Caudate nucleus (tissue), 63 donors: ENCODE measurements at places on chromosomes 7 and 10.

DNA sequence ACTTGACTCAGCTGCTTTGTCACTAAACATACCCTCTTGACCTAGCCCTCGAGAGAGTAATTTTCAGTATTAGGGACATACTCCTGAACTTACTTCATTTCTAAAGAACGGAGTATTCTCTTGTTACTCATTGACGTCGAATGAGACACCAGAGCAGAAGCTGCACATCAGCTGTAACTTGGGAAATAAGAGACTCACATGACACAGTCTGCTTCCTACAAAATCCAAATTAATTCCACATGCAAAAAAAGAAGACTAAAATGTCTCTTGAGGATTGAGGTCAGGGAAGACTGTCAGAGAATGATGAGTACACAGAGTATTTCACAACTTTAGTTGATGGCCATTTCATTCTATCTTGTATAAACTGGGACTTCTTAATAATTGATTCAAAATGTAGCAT lies 114.7 kb upstream of the EGFR start:
- no peak for DNase-seq

GRCh38 chr7:12239806-12240205 lies 28.7 kb downstream of the TMEM106B start:
- DNase-seq, result no peak

DNA sequence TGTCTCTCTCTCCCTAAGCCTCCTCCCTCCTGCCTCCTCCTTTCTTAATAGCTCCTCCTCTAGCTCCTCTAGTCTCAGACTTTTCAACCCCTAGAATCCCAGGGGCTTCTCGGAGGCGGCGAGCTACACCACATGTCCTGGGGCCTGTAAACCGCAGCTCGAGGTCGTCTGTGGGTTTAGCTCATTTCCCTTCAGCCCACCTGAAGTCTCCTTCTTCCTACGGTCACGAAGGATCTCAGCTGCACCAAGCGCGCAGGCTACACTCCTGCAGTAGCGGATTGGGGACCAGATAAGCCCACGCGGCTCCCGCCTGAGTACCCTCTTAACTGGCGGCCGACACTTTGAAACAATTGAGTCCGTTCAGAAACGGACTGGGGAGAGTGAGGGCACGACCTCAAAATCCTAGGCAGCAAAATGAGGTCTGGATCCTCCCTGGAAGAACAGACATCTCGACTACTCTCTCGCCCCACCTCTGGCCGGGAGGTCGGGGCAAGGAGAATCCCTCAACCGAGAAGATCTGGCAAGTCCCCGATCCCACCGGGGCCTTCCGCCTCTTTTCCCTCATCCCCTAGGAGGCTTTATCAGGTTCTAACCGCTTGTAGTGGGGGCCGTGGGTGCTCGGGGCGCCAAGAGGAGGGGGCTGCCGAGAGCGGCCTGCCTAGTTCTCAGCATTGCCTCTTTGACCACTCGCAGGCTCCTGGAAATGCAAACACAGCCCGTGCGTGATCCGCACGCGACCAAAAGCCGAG lies 1.3 kb upstream of the SORCS3 start:
- DNase-seq, result peak; percentile 46

DNA sequence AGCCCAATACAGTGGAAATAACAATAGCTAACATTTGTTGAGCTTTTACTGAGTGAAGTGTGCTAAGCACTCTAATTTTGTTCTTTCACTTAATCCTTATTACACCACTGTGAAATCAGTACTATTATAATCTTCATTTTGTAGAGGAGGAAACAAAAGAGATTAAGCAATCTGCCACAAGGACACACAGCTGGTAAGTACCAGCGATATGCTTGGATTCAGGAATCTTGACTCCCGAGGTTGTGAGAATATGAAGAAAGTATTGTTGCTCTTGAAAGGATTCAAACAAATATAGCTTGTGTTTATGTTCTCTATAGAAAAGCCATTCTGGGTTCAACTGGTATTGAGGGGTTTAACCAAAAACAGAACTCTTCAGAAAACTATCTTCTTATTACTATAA lies 93.7 kb upstream of the HECTD2 start:
- DNase-seq, result no peak

GRCh38 chr7:65910237-65910636 lies 37.4 kb downstream of the VKORC1L1 start:
- DNase-seq, result no peak

GRCh38 chr10:85175635-85176034 lies 847.2 kb downstream of the CCSER2 start:
- DNase-seq, result no peak

DNA sequence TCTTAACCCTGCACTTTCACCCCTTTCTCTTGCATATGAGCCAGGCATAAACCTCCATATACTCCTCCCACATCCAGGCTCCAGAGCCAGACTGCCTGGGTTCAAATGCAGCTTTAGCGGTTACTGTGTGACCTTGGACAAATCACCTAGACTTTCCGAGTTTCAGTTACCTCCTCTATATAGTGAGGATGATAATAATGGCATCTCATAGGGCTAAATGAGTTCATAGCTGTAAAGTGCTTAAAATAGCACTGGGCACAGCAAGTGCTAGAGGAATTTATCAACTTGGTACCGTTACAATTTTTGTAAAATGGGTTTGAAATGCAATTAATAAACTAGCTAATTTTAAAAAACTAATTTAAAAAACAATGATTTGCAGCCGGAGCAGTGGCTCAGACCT lies 53.4 kb upstream of the DGKI start:
- DNase-seq, result no peak

DNA sequence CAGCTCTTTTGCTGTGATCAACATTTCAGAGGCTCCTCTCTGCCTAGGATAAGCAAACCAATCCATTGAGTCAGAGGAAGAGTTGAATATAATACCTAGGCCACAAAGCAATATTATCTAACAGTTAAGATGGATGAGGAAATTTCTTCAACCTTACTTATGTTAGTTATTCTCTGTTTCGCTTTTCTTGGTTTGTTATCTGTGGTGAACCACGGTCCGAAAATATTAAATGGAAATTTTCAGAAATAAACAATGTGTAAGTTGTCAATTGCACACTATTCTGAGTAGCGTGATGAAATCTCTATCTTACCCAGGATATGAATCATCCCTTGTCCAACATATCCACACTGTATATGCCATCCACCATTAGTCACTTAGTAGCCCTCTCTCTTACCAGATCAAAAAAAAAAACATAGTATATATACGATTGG lies 1.5 kb upstream of the HTR7 start:
- DNase-seq, result no peak

GRCh38 chr7:137715121-137715520 lies 131.7 kb downstream of the DGKI start:
- DNase-seq, result no peak
